ENCODE measurements at places on chromosomes 6 and 20. TPM values are rescaled to one million over a fixed set of nuclear protein-coding genes. Genes with fewer than 3 reads are reported as not detected.

The NFS1 gene
- total RNA-seq = 43.2 TPM

The ZNF831 gene
- 7.0 TPM for total RNA-seq

The GMDS gene
- 33.5 TPM for total RNA-seq

The SCUBE3 gene
- total RNA-seq = not detected

The GTF3C6 gene
- total RNA-seq = 93.0 TPM

The OR2B6 gene
- not detected for total RNA-seq

The GPX5 gene
- not detected for total RNA-seq

The DEFB124 gene
- not detected for total RNA-seq

The BEND3 gene
- 5.5 TPM for total RNA-seq

The GNAS-AS1 gene
- 1.1 TPM for total RNA-seq

The SCGN gene
- not detected for total RNA-seq

The NKX2-4 gene
- total RNA-seq = not detected

The TRIM40 gene
- not detected for total RNA-seq

DNA sequence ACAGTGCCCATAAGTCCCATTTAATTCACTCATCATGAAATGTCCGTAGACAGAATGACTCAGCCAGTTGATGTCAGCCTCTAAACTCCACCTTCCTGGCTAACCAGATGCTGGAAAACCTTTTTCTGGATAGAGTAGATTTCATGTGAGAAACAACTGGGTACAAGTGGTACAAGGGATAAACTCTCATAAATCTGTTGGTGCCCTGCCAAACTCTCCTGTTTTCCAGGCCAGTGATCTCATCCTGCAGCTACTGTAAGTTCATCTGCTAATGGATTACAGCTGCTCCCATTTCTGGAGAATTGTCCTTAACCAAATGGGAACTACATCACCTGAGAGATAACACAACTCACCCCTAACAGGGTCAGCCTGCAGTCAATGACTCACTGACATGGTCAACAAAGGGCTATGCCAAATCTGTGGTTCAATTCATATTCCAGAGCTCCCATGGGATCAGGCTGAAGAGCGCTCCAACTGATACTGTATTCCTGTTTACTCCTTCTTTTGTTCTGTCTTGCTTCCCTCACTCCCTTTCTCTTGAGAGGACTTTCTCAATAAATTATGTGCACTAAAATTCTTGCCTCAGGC lies 210.1 kb upstream of the HDDC2 start:
- H3K27ac ChIP-seq = no peak overlapping the region
- peaks cover 4% of the 10 kb centered on the region for H3K27me3 ChIP-seq
- no peak overlapping the region for H3K4me3 ChIP-seq
- no peaks in the 10 kb centered on the region for H3K4me1 ChIP-seq

DNA sequence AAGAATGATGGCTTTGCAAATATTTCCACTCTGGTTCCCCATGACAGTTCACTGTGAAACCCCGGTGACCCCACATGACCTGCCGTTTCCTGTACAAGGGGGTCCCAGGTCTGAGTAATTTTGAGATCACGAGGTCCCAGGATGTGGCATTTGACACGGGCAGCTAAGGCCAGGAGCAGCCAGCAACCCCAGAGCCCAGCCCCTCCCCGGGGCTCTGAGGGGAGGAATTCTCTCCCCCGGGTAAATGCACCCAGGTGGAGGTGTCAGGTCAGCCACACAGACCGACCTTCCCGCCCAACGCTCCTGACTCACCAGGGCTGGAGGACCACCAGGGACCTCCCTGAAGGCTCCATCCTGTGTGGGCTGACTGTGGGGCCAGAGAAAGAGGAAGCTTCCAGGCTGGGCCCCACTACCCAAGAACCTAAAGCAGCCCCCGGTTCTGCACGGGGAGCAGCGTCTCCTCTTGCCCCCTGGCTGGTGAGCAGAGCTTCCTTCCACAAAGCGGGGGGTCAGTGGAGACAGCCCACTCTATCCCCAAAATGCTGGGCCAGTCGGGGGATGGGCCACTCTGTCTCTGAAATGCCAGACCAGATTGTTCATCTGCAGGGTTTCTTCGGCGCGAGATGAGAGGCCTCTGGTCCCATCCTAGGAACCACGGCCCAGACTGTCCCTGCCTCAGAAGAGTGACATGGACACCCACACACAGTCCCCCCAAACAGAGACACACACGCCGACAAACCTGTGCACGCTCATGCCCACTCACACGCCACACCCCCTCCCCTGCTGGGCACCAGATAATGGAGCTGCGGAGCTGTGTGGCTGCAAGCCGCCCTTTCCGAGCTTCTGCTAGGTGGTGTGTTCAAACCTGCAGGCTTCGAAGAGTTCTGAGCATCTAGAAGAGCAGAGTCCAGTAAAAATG lies 23.4 kb upstream of the SLCO4A1 start:
- H3K36me3 ChIP-seq = no peaks in the 10 kb centered on the region
- H3K4me3 ChIP-seq = peak overlapping the region; percentile 50
- H3K27ac ChIP-seq = peak overlapping the region; percentile 91
- no peaks in the 10 kb centered on the region for H3K27me3 ChIP-seq
- H3K4me1 ChIP-seq = peaks cover 43% of the 10 kb centered on the region

DNA sequence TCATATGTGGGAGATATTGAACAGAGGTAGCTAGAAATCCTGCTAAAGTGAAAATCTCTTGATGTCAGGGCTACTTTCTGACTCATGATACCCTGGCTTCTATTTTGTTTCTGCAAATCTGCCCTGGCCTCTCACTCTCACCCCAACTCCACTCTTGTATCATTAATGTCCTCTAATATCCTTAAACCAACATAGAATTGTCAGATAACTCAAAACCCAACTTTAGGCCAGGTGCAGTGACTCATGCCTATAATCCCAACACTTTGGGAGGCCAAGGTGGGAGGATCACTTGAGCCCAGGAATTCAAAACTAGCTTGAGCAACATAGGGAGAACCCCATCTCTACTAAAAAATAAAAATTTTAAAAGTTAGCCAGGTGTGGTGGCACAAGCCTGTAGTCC lies 33.8 kb upstream of the OSTM1 start:
- H3K4me3 ChIP-seq = no peak overlapping the region
- no peak overlapping the region for H3K27ac ChIP-seq
- peaks cover 25% of the 10 kb centered on the region for H3K27me3 ChIP-seq
- H3K36me3 ChIP-seq = no peaks in the 10 kb centered on the region
- peaks cover 1% of the 10 kb centered on the region for H3K4me1 ChIP-seq

DNA sequence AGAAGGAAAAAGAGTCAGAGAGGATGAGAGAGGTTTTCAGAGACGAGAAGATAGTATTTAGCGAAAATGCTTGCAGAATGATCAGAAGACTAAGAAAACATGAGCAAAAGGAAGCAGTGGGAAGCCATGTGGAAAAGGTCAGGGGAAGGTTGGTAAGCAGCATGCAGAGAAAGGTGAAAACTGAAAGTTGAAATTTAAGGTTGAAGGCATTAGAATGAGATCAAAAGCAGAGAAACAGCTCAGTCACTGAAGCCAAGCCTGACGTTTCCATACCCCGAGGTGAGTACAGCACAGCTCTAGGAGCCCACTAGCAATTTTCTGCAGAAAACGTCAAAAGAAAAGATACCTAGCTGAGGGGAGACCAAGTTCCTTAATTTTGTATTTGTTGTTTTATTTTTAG lies 19.1 kb upstream of the TFB1M start:
- DNase-seq = peak; percentile 44
- peaks cover 4% of the 10 kb centered on the region for H3K36me3 ChIP-seq
- peak overlapping the region; percentile 70 for H3K27ac ChIP-seq
- peak overlapping the region; percentile 33 for H3K4me3 ChIP-seq
- H3K4me1 ChIP-seq = peaks cover 40% of the 10 kb centered on the region

DNA sequence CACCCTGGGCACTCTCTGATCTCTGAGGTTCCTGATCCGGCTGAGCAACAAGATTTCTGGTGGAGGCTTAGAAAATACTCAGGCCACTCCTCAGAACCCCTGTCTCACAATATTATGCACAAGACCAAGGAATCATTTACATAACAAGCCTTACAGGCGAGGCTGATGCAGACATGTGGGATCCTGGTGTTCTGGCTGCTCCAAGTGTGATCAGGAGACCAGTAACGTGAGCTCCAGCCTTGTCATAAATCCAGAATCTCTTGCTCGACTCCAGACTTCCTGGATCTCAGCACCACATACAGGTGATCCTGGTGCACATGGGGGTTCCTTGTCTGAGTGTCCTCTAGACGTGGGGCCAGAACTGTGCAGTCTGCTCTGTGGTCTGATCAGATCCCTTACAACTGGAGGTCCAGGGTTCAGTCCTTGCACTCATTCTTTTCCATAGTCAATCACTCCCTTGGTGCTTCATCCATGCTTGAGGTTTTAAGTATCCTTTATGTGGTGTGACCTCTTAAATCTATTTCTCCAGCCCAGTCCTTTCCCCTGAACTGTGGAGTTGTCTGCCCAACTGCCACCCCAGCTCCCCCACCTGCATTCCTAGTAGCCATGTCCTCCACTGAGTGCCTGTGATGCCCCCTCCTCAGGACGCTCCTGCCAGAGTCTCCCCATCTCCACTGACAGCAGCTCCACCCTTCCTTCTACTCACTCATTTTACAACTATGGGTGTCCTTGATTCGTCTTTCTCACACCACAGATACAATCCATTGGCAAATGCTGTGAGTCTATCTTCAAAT lies 5.1 kb downstream of the HLA-C start:
- peaks cover 45% of the 10 kb centered on the region for H3K36me3 ChIP-seq
- no peaks in the 10 kb centered on the region for H3K27me3 ChIP-seq
- DNase-seq = no peak
- H3K4me1 ChIP-seq = peaks cover 33% of the 10 kb centered on the region
- H3K4me3 ChIP-seq = no peak overlapping the region

GRCh38 chr6:33426590-33427511 lies 7.0 kb downstream of the SYNGAP1 start:
- peak overlapping the region; percentile 88 for H3K4me3 ChIP-seq
- peak; percentile 43 for DNase-seq
- peaks cover 63% of the 10 kb centered on the region for H3K4me1 ChIP-seq
- peak overlapping the region; percentile 90 for H3K27ac ChIP-seq
- no peaks in the 10 kb centered on the region for H3K27me3 ChIP-seq

DNA sequence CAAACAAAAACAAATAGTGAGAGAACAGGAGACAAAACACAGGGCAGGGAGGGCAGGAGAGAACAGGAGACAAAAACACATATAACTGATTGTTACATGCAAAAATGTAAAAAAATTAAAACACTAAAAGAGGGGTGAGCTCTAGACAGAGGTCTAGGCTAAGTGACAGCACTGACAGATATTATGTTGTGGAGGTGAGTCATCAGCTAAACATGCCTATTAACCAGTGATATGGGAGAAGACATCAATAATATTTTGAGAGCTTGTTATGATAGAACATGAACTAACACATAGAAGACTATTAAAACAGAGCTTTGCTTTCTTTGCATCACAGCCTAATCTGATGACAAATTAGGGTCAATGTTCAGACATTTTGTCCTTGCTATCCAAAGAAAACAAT lies 972.7 kb downstream of the PRIM2 start:
- no peaks in the 10 kb centered on the region for H3K36me3 ChIP-seq
- H3K27me3 ChIP-seq = no peaks in the 10 kb centered on the region

- no peak overlapping the region for H3K27ac ChIP-seq
- H3K27me3 ChIP-seq = no peaks in the 10 kb centered on the region
- peaks cover 2% of the 10 kb centered on the region for H3K4me1 ChIP-seq
- H3K36me3 ChIP-seq = no peaks in the 10 kb centered on the region
- no peak for DNase-seq
- H3K4me3 ChIP-seq = no peak overlapping the region
These were observed 34.7 kb downstream of the PLAGL1 start for GRCh38 chr6:143973097-143973966.

DNA sequence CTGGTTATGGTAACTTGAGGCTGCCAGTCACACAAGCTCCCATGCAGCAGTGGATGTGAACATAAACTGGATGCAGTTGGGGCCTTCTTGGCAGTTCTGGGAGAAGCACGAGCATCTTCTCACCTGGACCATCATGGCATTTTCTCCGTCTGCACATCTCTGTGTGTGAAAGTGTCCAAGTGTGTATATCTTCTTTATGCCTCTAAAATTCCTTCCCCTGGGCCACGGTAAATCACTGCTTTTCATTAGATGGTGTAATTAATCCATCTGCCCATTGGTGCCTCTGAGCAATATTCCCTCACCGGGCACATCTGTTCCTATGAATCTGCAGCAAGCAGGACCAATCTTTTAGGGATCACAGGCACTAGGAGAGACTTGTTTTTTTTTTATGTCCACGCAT lies 138.0 kb downstream of the MAP3K7 start:
- H3K4me3 ChIP-seq = no peak overlapping the region
- no peak for DNase-seq
- H3K4me1 ChIP-seq = peaks cover 49% of the 10 kb centered on the region
- H3K27ac ChIP-seq = no peak overlapping the region
- H3K27me3 ChIP-seq = no peaks in the 10 kb centered on the region

- peaks cover 47% of the 10 kb centered on the region for H3K4me1 ChIP-seq
- no peak for DNase-seq
- peaks cover 54% of the 10 kb centered on the region for H3K36me3 ChIP-seq
- no peak overlapping the region for H3K4me3 ChIP-seq
These were observed 82.2 kb downstream of the BACH2 start for GRCh38 chr6:90214461-90214860.

All from activated CD4-positive, alpha-beta T cell treated with anti-CD3 and anti-CD28 coated beads for 36 hours (primary cell).